NCI-H2227 treated with DMSO at 0.1 percent for 48 hours (cell line): ENCODE measurements at places on chromosomes 3 and 15.

DNA sequence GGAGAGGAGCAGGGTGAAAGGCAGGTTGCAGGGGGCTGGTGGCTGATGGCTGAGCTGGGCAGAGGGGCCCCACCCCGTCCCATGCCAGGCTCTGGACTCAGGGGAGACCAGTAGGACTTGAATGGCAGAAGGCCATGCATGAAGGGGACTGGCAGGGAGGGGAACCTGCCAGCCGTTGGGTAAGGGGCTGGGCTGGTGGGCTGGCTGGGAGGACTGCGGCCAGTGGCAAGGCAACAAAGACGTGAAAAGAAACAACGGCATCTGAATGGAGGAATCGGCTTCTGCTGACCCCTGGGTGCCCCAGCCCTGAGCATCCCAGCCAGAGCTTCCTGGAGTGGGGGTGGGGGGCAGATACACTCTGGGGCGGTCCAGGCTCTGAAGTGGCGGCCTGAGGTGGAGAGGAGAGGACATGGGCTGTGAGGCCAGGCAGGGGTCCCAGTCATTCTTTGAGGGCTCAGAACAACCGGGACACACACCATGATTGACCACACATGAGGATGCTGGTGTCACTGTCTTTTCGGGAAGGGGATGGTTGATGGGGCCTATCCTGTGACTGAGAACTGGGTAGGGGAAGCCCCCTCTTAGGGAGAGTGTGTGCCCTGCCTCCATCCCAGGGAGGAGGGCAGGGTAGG lies 11.7 kb downstream of the GLYCTK start:
- DNase-seq: no peak

DNA sequence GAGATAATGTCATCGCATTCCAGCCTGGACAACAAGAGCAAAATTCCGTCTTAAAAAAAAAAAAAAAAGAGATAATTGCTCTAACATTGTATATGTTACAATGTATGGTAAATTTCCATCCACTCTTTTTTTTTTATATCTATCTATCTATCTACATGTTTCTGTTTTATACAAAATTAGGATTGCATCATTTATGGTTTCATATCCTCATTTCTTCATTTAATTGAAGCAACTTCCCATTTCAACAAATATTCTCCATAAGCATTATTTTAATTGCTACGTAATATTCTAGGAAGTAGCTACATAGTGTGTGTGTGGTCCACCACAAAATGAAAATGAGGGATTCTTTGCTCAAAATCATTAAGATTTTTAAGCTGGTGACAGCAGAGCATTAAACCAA lies 18.4 kb downstream of the RBP1 start:
- no peak for DNase-seq

GRCh38 chr3:71103430-71103921 lies 480.1 kb downstream of the FOXP1 start:
- DNase-seq: no peak

DNA sequence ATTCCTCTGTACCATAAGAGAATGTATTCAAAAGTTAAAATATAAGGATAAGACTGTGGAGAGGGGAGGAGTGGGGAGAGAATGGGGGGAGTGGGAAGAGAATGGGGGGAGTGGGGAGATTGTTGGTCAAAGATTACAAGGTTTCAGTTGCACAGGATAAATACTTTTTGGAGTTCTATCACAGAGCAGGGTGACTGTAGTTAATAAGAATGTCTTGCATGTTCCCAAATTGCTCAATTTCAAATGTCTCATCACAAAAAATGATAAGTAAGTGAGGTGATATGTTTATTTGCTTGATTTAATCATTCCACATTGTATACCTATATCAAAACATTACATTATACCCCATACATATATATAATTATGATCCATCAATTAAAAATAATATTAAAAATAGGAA lies 23.0 kb upstream of the MEF2A start:
- DNase-seq: no peak

DNA sequence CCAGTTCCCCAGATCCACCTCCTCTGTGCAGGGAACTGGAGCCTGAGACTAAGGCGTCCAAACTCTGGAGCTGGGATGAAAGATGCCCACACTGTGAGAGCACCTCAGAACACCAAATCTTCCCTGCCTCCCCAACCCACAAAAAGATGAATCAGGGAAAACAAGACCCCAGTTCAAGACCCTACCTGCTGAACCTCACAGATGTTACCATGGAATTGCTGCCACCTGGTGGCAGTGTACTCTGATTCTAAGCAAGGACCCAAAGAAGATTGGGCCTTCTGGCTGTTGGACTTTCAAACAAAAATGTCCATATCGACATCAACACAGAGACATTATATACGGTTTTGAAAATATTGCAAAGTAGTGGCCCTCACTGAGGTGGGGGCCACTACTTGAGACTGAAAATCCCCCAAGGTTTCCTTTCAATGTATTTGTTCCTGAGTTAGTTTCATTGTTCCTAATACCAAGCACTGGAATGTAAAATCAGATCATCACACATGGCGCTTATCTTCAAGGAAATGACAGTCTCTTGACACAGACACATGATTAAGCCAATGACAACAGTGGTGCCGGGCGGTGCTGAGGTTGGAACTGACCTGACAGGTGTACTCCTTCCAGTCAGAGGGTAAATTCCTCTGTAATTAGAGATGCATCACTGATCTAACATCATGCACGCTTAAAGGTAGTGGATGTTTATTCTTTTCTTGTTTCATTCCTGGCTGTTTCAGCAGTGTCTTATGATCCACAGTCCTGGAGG lies 67.6 kb downstream of the SLC6A11 start:
- no peak for DNase-seq

DNA sequence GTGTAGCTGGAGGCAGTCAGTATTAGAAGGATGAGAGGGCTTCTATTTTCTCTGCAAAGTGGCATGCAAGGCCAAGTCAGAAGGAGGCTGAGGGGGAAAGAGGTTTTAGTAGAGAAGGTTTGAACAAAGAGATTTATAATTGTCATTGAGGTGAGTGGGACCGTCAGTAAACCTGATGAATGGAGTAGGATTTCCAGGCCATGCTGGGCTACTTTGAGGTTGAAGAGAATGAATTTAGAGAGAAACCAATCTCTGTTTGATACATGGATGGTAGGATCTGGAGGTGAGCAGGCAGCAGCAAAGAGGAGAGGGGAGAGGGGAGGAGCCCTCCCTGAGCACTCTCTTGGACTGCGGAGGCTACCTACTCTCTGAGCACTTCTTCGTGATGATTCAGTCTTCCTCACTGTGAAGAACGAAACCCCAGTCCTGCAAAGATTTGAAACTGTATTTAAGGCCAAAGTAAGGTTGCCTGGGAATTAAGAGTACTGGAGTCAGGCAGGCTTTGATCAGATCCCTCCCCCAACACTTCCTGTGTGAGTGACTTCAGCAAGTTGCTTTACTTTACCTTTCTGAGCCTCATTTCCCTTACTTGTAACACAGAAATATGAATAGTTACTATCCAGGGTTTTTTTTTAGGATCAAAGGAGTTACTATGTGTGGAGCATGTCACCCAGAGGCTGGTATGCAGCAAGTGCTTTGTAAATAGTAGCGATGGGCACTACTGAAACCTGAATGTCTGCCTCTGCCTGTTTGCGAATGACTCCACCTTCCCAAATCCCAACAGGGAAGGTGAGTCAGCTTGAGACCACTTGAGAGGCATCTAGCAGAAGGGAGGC lies 75.8 kb downstream of the RPL39L start:
- DNase-seq: no peak
